AG04449 (cell line): ENCODE measurements at places on chromosomes 12 and 14.

DNA sequence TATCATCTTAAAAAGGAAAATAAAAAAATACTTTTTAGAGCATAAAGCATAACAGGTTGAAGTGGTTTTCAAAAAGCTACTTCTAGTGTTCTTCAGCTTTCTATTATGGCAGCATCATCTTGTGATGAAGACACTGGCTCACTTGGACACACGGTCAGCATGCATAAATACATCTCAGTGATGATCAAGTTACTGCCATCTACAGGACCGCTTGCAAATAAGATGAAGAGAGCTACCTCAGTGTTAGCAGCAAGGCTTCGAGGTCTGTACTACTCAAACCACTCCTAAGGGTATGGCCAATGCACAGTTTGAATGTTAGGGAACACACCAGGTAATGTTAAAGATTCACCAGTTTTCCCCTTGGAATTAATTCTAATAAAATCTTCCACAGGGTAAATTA, 58.8 kb downstream of the GALC start:
- no peak for DNase-seq

DNA sequence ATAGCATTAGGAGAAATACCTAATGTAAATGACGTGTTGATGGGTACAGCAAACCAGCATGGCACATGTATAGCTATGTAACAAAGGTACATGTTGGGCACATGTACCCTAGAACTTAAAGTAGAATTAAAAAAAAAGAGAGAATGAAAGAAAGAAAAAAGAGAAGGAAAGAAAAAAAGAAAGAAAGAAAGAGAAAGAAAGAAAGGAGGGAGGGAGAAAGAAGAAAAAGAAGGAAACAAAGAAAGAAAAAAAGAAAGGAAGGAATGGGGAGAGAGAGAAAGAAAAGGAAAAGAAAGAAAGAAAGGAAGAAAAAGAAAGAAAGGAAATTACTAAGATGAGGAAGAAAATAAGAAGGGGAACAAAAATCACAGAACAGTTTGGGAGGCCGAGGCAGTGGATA, 925.5 kb downstream of the LRFN5 start:
- DNase-seq: no peak

GRCh38 chr14:37493606-37494005, 101.4 kb downstream of the FOXA1 start:
- no peak for DNase-seq

- DNase-seq: no peak
Observed at GRCh38 chr14:61864329-61864898, 102.2 kb downstream of the SNAPC1 start.

GRCh38 chr14:92160619-92161018, 38.9 kb downstream of the CPSF2 start:
- DNase-seq: peak; percentile 49

DNA sequence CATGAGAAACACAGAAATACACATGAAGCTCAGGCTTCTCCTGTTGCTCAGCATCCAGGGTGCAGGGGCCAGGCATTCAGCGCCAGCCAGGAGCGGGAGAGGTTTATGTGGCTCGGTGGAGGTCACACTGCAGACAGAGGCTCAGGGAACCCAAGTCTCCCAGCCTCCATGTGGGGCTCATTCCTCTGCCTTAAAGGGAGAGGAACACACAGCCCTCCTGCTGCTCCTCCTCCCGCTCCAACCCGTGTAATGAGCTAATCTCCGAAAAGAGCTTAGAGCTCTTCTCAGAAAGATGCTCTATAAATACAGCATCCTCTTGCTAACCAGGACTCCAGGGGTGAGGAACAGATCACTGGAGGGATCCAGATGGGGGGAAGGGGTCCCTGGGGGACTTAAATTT, 28.2 kb downstream of the FGF6 start:
- DNase-seq: no peak

DNA sequence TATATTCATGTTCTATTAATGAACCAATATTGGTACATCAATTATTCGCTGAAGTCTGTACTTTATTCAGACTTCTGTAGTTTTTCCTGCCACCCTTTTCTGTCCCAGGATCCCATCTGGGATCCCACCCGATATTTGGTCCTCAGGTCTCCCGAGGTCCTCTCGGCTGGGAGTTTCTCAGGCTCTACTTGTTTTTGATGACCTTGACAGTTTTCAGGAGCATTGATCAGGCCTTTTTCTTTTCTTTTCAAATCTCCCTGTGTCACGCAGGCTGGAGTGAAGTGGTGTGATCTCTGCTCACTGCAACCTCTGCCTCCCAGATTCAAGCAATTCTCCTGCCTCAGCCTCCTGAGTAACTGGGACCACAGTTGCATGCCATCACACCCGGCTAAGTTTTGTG, 11.2 kb downstream of the BRI3BP start:
- DNase-seq: no peak

DNA sequence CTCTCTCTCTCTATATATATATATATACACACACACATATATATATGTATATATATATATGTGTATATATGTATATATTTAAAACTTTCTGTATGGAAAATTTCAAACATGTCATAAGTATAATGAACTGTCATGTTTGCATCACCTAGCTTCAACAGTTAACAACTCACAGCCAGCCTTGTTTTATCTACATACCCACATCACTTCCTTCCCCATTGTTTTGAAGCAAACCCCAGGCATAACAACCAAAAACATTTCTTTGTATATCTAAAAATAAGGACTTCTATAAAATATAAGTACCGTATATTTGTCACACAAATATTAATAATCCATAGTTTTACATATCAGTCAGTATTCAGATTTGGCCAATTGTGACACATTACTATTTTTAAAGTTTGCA, 57.4 kb downstream of the PAPOLA start:
- DNase-seq: no peak

- no peak for DNase-seq
Observed at GRCh38 chr12:84919271-84919670, 6.7 kb upstream of the SLC6A15 start.

- no peak for DNase-seq
Observed at GRCh38 chr12:76707772-76708171, 56.1 kb upstream of the ZDHHC17 start.

DNA sequence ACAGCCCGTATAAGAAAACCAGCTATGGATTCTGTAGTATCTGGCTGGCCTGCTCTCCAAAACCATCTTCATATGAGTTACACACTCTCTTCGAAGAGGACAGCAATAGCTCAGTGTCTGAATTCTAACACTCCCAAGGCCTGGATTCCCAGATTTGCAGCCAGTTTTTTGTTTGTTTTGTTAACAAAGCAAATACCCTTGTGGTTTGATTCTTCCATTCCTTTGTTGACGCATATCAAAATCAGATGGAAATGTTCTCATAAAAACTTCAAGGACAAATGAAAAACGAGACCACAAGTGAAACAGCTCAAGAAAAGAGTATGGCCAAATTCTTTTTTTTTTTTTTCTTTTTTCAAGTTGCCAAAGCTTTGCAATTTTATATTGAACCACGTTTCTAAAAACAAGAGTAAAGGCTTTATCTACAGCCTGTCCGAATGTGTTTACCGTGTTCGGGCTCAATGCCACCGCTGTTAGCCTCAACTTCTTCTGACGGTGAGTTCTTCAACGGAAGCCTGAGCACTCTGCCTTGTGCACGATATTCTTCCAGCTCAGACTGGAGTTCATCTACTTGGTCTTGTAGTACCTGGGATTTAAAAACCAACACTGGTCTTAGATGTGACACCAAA, 67.5 kb downstream of the NIN start:
- peak; percentile 94 for DNase-seq

DNA sequence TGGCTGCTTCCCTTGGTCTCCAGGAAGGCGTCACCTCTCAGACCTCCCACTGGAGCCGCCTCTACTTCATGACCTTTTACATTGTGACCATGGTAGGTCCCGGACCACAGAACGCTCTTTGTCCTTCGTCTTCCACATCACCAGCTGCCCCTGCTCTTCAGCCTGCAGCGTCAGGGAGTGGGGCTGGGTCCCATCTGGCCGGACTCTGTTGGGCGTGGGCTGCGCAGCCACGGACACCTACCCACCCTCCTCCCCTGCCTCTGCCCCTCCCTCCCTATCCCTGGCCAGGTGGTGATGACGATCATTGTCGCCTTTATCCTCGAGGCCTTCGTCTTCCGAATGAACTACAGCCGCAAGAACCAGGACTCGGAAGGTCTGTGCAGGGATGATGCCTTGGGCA, 43.3 kb downstream of the SLC8B1 start:
- no peak for DNase-seq

GRCh38 chr14:32629236-32629635, 300.1 kb downstream of the AKAP6 start:
- no peak for DNase-seq

DNA sequence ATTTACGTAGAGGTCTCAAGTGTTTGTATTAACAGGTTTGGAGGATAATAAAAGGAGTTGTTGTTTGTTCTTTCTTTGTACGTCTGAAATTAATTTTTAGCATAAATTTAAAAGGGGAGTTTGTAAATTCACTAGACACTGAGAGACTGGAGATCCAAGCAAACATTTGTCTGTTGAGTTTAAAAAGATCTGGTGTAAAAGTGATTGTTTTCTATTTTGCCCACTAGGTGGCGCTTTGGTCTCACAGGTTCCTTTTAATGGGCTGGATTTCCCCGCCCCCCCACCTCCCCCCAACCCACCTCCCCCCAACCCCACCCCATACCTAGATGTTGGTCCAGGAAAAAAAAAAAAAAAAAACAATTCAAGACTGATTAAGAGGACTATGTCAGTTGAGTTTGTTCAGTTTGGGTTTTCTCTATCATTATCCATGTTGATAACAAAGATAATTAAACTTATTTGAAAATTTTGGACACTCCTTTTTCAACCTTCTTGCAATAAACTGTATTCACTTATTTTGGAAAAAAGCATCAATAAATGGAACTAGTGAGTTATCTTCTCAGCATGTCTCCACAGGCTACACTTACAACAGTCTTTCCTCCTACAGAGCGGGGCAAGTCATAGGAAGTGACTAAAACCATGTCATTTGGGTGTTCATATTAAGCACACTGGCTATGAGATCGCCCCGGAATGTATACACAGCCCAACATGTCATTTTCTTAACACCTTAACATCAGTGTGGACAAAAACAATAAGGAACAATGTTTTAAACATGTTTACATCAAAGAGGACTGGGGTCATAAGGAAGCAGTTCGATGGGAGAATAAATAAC, 841.1 kb downstream of the NRXN3 start:
- DNase-seq: no peak

DNA sequence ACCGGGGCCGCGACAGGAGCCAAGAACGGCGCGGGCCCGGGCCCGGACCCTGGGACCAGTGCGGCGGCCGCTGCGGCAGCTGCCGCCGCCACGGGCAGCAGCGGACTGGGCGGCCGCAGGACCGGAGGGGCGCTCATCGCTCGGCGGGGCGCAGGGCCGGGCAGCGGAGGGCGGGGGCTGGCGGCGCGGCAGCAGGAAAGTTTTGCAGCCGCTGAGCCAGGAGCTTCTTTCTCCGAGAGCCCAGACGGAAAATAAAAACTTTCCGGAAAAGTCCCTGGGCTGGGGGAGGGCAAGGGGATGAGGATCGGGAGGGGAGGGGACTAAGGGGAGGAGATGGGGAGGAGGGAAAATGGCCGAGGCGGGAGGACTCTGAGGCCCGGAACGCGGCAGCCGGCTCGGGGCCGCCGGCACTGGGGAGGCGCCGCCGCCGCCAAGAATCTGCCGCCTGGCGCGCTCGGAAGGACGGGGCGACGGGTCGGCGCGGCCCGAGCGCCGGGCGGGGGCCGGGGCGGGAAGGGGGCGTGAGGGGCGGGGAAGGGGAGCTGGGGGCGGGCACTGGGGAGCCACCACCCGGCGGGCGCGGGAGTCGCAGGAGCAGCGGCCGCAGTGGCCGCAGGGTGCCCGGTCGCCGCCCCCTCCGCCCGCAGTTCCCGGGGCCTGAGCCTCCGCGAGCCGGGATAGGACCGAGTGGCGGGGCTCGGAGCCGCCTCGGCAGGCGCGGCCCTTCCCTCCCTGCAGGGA, at the start of gene PRKD1:
Gene PRKD1, minus strand, starts transcription at position 472 of the 741 bp plus-strand sequence.
- DNase-seq: no peak

DNA sequence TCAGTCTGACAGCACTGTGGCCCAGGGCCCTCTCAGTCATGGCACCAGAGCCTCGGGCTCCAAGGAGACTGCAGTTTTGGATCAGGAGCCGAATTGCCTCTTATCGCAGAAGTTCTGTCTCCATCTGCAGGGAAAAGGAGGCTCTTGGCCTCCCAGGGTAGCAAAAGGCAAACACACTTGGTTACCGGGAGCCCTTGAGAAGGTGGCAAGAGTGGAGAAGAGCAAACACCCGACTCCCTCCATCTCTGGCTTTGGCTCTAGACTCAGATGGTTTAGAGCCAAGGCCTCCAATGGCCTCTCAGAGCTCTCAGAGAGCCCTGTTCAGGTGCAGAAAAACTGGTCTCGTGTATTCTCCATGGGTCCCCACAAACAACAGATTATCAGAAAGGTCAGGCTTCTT, 44.6 kb downstream of the NINJ2 start:
- DNase-seq: no peak

DNA sequence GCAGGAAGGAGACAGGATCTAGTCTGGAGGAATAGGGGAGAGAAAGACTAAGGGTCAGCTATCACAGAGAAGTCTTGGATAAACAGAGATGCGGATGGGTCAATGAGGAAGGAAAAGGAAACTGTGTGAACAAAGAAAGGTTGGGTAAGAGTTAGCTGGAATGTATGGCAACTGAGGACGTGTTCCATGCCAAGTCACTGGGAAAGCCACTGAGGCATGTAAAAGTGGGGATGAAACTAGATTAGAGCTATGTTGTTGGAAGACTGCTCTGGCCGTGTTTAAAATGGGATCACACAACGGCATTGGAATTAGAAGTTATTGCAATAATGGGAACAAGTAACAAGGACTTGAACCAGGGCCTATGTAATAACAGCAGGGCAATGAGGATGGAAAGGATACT, 3.9 kb upstream of the NR2C1 start:
- DNase-seq: no peak

DNA sequence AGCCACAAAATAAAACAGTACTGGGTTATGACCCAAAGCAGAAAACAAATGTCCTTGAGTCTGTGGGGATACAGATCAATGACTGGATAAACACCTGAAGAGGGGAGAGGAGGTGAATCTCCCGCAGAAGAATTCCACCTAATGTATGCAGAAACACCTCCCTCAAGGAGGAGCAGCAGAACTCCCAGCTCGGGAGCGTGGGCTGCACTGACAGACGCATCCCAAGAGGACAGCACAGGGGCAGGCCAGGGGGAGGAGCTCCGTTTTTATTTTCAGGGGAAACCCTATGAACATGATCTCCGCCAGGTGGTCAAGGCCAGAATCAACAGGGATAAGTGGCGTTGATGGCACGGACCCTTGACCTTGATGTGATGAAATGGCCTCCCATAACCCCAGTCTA, 41.8 kb upstream of the PPP2R5C start:
- no peak for DNase-seq

GRCh38 chr12:45219621-45220020, 3.7 kb downstream of the ANO6 start:
- no peak for DNase-seq

DNA sequence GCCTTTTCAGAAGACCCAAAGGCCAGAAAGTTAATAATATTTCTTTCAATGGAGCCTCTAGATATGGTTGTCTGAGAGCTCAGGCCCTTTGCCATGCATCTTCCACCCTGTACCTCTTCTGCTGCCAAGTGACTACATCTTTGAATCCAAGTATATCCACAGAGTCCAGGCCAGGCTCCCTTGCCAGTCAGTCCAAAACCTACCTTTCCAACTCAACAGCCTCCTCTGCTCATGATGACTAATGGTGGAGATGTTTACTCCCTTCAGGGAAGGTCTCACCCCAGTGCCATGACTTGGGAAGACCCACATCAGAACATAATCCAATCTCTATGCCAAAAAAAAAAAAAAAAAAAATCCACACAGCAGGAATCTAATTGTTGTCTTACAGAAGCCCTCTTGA, 20.4 kb downstream of the TTC9 start:
- no peak for DNase-seq

GRCh38 chr14:87199381-87199780, 793.6 kb downstream of the GALC start:
- no peak for DNase-seq

GRCh38 chr12:27779416-27779919, 565 bp upstream of the KLHL42 start:
- DNase-seq: no peak
